Stimulated activated CD8-positive, alpha-beta memory T cell treated with anti-CD3 and anti-CD28 coated beads, Interleukin-15, amount 100 ng/mL, for 1 hour (primary cell): ENCODE measurements at places on chromosomes 1 and 21.

- no peak for DNase-seq
Observed at GRCh38 chr21:42193721-42194120, 25.2 kb upstream of the ABCG1 start.

DNA sequence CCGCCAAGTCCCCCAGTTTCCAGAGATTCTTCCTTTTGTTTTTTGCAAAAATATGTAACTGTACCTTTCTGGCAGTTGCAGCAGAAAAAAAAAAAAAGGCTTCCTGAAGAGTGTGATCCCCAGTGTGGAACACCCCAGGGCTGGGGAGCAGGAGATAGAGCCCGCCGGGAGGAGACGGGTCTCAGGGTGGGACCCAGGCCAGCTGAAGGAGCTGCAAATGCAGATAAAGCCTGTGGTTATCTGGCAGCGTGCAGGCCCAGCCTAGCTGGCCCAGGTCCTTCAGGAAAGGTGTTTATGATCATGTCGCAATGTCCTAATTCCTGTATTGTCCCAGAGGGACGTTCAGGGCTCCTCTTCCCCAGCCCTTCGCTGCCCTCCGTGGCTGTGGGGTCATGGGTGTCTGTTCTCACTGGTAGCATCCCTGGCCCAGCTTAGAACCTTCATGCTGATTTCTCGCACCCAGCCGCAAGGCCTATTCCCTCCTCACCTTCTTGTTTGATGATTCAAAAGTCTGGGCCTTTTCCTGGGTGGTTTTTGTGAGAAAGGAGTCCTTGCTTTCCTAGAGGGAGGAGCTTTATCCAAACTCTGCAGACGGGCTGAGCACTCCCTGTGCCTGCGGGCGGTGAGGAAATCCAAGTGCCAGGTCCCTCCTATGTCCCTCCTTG, 26.2 kb downstream of the RNF187 start:
- no peak for DNase-seq

DNA sequence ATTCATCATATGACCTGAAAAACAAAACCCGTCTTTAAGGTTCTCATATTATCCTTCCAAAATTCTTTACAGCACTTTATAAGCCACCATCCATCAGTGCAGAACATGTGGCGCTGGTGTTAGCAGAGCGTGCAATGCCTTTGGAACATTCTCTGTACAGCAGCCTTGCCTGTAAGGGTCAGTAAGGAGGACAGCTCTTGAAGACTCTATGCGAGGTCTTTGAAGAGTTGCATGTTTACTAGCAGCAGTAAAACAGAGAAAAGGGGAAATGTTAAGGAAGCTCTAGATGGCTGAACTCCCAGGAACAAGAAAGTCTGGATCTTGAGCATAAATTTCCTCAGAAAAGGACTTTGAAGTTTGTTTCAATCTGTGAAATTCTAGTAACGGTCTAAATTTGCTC, 365.6 kb downstream of the DUSP10 start:
- DNase-seq: no peak

DNA sequence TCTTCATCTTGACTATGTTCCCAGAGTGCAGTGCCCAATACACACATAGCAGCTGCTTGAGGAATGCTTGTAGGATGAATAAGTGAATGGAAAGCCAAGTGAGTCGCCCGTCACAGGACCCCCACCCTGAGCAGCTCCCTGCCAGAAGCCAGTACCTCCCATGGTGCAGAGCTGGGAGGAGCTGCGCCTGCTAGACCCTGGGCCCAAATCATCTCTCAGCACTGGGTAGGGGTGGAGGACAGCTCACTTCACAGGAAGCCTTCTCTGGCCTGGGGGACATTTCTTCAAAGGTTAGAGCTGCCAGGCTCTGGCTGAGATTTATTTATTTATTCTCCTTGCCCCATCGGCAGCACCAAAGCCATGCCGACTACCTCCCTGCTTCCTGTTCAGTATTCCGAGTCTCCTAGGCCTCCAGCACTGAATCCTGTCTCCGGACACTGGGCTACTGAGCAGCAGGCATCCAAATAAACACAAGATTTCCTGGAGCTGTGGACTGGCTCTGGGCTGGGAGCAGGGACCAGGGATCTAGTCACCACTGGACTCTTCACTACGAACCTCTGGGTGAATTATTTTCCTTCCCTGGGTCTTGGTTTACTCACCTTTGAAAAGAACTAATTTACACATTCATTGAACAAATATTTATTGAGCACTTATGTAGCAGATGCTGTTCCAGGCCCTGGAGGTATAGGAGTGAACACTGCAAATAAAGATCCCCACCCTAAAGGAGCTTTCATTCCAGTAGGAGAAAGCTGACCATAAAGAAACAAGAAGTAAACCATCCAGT, 187.7 kb downstream of the TRABD2B start:
- DNase-seq: no peak

DNA sequence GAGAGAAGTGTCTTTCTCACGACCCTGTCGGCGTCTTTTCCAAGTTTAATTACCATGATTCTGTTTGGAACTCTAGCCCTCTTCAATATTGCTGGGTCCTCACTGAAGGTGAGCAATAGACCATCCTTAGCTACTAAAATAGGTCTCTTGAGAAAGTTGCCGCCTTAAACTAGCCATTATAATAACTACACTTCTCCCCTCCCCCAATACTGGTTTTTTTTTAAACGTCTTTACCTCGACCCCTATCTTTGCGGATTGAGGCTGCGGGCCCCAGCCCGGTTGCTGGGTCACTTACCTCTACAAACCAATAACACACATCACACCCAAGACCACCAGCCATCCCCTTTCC, 672 bp downstream of the ENSA start:
- DNase-seq: no peak

DNA sequence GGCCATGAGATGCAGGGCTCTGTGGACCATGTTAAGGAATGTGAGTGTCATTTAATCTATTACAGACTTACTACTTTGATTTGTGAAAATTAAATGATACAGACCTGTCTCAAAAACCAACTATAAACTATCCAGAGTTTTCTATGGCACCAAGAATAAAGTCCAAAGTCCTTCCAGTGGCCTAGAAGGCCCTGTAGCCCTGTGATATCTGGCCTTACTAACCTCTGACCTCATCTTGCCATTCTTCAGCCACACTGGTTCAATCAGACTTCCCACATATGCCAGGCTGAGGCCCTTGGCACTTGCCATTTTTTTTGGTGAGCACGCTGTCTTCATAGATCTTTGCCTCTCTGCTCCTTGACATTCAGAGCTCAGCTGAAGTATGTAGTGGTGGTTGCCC, 7.7 kb downstream of the NTPCR start:
- DNase-seq: no peak
